ENCODE measurements at places on chromosomes 2 and 18. TPM values are rescaled to one million over a fixed set of nuclear protein-coding genes. Genes with fewer than 3 reads are reported as not detected.

The CHRND gene
- not detected for total RNA-seq

The TXNDC2 gene
- total RNA-seq = not detected

The LYG1 gene
- total RNA-seq = 0.34 TPM

The CCL20 gene
- 0.95 TPM for total RNA-seq

The PRSS56 gene
- total RNA-seq = not detected

The GPR55 gene
- not detected for total RNA-seq

Measured in dermis lymphatic vessel endothelial cell (primary cell).